Stimulated activated CD8-positive, alpha-beta memory T cell treated with anti-CD3 and anti-CD28 coated beads, Interleukin-2, amount 100 ng/mL, for 1 hour (primary cell): ENCODE measurements at places on chromosomes 2 and 18.

- no peak for DNase-seq
These were observed 18.9 kb downstream of the TRPM8 start for GRCh38 chr2:233936089-233936488.

- DNase-seq: no peak
These were observed 25.2 kb downstream of the CCDC74A start for GRCh38 chr2:131552871-131553270.

GRCh38 chr2:206863196-206863595 is 76.1 kb upstream of the CPO start:
- DNase-seq: no peak

DNA sequence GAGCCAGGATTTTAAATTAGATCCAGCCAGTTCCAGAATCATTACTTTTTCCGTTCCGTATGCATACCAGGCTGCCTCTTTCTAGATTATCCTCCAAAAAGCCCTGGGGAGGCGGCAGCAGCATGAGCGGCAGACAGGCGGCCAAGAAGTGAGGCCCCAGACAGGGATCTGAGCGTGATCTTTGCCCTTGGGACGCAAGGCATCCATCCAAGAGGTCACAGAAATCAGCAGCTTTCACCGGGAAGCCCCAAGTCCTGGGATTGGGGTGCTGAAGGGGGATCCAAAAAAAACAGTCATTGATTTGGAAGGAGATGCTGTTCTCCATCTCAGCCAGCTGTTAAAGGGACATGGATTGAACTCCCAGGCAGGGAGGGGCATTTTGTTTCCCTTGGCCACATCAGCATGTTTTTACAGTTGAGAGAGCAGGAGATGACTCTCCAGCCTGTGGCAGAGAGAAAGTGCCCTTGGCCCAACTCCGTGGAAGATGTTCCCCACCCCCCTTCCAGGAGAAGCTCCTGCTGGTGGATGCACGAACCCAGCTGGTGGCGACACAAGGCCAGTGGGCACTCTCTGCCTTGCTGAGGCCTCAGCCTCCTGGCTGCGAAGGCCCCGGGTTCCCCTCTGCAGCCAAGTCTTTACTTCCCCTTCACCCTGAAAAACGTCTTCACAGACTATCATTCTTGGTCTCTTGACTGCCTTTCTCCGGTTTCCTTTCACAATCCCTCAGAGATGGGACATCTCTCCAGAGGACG is 265.6 kb downstream of the ANAPC1 start:
- no peak for DNase-seq

DNA sequence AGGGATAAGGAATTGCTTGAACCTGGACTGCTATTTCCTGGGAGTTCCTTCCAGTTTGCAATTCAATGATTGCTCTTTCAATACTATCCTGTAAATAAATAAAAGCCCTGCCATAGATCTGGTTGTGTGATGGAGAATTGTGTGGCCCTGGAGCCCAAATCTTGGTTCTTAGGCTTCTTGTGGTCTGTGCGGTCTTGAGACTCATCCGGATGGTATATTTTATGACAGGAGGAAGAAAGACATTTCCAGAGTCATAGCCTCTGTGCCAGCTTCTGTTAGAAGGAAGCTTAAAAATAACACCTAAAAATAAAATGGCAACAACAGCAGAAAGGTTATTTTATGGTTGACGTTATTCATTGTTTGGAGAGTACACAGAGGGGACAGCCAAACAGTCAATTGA is 137.7 kb downstream of the ABCA12 start:
- DNase-seq: no peak

- no peak for DNase-seq
These were observed 132.5 kb downstream of the NDUFA10 start for GRCh38 chr2:239892441-239893235.

DNA sequence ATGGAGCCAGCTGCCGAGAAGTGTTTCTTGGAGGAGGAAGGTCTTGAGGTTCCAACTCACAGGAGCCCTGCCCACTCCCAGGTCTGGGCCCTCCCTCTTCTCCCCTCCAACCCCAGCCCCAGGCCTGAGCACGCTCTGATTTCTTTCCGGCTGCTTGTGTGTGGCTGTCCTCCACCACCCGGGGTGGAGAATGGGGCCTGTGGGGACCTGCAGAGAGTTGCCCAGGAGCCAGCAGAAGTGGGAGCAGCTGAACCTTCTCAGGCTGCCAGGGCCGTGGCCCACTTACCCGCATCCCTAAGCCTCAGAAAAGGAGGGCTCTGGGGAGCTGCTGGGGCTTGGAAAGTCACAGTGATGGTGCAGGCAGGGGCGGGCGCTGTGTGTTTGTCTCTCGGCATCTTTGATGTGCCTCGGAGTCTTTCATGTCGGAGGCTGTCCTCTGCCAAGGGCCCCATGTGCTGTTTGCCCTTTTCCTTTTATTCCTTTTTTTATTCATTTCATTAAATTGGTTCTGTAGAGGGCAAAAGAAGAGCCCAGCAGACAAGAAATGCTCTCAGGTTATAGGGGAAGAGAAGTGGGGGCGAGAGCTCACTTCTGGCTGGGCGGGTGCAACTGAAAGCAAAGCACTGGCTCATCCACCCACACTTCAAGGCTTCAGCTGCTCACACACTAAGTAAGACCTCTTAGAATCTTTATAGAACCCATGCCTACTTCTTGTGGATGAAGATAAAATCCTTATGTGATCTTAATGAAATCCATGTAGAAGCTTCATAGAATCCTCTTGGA is 52.5 kb downstream of the SDC1 start:
- DNase-seq: no peak

DNA sequence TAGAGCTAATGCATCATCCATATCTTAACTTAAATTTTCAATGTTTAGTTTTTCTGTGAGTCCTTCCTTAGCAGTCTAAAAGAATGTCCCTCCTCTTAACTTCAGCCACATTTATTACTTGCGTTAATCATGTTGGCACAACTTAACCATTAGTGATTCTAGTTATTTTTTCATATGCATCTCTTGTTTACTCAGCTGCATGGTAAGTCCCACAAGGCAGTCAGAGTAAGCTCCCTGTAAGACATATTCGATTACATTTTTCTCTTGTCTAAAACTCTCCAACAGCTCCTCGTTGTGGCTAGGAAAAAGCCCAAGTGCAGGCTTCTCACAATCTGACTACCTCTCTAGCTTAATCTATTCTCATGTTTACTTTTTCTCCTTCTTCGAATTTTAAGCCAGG is 2045.3 kb upstream of the PIK3C3 start:
- DNase-seq: no peak

DNA sequence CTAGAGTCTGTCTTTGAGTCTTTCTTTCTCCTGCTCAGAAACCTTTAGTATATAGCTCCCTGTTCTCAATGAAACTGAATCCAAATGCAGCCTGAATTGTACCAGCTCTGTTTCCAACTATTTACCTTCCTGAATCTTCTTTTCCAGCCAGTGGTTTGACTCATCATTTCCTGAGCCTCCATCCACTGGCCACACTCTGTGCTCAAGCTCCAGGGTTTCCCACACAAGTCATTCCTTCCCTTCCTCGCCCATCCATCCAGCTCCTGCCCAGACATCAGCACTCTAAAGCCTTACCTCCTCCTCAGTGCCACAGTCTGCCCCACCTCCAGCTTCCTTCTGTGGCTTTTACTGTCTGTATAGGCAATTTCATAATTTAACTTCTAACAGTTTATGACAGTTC is 233.6 kb upstream of the RASGRP3 start:
- DNase-seq: no peak

GRCh38 chr18:27839141-27839540 is 337.8 kb downstream of the CDH2 start:
- no peak for DNase-seq

- no peak for DNase-seq
These were observed 51.9 kb downstream of the ASAP2 start for GRCh38 chr2:9258501-9258900.

DNA sequence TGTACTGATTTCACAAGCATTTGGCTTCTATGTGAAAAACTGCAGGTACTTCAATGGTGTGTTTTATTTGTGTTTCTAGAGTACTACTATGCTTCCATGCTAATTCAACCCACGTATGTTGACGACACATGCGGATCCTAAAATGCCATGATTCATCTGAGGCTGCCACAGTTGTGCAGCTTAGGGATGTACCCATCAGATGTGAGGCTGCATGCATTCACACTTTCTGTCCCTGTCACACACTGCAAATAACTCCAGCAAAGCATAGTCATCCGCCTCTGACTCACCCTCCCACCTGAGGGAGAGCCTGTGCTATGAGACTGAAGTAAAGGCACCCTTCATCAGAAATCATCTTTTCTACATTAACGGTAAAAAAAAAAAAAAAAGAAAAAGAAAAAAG is 22.1 kb upstream of the SERTAD2 start:
- DNase-seq: no peak

- DNase-seq: no peak
These were observed 4.0 kb downstream of the FARSB start for GRCh38 chr2:222651718-222652418.

DNA sequence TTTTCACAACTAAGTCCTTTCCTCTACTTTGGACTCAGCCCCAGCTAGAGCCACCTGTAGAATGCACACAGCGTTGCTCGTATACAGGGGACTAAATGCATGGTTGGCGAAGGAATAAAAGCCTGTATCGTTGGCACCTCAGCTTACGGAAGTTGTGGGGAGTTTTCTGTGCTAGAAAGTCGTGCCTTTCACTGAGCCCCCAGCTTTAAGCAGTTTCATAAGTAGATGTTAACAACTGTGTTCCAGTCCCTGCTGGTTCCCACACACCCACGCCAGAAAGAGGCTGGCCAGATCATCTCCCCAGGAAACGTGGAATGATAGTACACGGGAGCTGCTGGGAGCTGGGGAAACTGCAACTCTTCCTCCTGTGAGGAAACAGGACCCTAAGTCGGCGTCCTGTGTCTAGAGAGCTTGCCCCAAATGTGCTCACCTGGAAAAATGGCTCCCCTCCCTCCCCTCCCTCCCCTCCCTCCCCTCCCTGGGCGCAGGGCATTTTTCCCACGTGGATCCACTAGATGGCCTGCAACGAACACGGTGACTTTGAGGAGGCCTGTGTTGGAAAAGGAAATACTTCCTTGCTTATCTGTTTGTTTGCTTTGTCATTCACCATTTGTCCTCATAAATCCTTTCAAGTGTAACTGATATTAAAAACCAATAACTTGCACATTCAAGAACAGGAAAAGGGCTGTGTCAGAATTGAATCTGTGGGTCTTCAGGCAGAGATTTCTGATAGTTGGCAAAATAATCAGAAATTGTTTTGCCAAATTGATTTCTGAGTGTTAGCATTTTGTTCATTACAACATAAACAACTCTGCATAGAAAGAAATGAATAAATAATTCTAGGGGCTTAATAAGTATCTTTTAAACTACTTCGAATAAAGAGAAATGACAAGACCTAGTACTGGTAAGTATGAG is 43.9 kb upstream of the RFX8 start:
- no peak for DNase-seq

- DNase-seq: no peak
These were observed 400 bp downstream of the CCDC88A start for GRCh38 chr2:55419233-55419678.

DNA sequence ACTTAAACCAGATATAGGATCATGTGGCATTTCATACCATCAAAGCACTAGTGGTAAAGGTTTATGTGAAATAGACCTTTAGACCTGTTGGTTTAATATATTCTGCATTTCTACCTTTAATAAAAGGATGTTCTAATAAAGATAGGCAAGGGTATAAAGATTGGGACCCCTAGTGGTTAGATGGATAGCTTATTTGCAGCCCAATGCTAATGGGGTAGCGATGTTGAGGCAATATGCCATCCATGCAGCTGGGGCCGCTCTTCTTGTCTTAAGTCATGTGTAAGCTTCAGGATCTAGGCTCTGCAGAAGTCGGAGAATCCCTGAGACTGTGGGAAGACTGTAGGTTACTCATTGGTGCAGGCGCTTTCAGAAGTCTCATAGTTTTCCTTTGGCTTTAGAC is 114.9 kb downstream of the ICOS start:
- no peak for DNase-seq

- no peak for DNase-seq
These were observed 40.7 kb downstream of the TMEM163 start for GRCh38 chr2:134677856-134678756.

DNA sequence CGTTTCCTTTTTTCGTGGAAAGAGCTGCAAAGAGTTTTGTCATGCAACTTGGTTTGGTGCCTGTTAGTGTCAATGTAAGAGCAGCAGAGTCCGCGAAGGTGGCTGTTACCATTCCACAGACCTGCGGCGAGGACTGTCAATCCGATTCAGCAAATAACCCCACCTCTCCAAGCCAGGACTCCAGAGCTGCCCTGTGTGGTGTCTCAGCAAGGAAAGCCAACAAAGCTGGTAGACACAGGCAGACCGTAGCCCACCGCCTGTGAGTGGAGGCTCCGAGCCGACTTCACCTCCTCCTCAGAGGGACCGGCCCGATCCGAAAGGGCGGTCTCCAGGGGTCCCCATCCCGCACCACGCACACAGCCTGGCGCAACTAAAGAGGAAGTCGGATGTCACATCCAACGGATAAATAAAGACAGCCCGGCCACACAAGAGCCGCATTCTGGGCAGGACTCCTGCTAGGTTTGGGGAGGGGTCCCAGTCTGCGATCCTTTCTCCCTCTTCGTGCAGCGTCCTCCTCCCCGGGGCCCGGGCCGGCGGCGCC is 819 bp downstream of the ANKRD44 start:
- peak; percentile 42 for DNase-seq

- no peak for DNase-seq
These were observed 20.2 kb downstream of the INPP4A start for GRCh38 chr2:98464772-98465310.

- DNase-seq: no peak
These were observed 99.3 kb downstream of the KLHL29 start for GRCh38 chr2:23484275-23484674.

DNA sequence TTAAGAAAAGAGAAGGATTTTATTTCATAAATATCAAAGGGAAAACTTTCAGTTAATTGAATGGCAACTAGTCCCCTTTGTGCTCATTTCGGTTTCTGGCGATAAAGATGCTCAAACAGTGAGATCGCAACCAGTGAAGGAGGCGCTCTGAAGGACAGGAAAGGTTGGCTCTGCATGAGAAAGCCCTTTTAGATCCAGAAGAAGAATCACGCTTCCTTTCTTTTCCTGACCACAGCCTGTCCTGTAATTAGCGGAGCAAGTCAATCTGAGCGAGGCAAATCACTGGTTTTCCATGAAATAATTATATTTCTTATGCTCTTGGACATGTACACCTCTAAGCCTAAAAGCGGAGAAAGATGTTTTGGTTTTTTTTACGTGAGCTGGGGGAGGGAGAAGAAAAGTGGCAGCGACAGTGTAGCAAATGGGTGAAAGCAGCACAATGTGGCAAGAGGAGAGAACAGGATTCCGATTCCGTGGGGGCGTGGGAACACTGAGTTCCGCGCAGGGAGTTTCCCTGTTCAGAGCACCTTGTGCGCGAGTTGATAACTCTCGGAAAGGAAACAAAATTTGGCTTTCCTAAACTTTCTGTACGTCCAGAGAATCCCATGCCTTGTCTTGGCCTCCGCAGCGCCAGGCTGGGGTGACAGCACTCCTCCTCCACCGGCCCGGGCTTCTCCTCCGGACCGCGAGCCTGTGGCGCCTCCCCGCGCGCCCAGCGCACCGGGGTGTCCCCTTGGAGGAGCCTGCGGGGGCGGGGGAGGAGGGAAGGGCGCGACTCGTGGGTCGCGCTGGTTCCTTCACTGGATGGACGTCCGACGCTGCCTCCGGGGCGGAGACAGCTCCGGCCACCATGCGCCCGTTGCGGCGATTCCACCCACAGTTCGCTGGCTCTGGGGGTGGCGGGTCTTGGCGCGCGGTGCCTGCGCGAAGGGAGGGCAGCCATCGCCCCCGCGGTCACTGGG is 620 bp upstream of the SLC9A2 start:
- no peak for DNase-seq
